ENCODE measurements at places on chromosomes 6 and 20. TPM values are rescaled to one million over a fixed set of nuclear protein-coding genes. Genes with fewer than 3 reads are reported as not detected.
A peak's percentile ranks its signal among the peaks of the same experiment; 100 is the strongest.

MYCT1 gene
- total RNA-seq, result 0.06 TPM

DNA sequence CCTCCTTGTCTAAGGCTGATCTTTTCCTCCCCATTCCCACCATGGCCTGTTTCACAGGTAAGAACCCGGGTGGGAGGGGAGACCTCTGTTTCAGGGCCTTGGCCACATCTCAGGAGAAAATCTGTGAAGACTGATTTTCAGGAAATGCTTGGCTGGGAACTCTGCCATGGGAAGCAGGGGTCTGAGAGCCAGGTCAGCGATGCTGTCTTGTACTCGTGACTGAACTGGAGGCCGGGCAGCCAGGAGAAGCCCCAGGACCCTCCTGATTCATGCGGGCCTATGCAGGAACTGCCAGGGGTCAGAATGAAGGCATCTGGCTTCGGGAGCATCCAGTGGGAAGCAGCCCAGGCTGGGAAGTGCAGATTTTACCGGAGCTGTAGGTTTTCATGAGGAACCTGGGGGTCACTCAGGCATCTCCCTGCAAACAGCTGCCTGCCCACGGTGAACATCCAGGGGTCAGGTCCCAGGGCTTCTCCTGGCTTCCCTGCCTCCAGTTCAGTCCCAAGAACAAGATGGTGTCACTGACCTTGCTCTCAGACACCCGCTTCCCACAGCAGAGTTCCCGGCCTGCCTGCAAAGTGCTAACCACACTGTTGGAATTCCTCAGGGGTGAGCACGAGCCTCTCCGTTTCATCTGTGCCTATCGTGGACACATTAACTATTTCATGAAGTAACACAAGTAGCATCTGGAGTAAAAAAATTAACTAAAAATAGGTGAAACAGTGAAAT is 90.2 kb upstream of the SULF2 start:
- DNase-seq, result peak; percentile 25

BMP7 gene
- 12.7 TPM for total RNA-seq

DNA sequence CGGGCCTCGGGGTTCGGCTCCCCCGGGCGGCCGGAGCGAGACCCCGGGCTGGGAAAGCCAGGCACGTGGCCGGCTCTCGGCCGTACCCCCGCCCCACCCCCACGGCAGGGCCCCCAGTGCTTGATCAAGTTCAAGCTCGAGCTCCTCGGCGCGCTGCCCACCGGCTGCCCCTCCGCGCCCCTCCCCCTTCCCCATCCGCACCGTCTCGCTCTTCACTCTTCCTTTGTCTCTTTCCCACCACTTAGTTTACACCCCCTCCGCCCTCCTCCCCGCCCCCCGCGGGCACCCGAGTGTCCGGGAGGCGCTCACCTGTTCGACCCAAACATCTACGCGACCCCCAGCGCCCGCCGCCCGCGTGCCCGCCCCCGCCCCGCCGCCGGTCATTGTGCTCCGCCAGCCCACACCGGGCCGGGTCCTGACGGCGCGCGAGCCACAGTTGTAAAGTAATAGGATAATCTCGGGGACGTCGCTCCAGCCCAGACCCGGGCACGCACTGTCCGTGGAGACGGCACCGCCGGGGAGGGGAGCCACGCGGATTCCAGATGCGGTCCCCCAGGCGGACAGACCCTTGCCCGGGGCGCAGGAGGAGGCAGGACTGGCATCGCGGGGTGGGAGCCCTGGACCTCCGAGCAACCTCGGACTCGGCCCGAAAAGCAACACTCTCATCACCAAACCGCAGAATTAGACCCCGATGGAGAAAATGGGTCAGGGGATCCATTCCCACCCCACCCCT is 100.7 kb downstream of the NOL4L start:
- peak; percentile 41 for DNase-seq

CALHM6 gene
- 6.0 TPM for total RNA-seq

DNA sequence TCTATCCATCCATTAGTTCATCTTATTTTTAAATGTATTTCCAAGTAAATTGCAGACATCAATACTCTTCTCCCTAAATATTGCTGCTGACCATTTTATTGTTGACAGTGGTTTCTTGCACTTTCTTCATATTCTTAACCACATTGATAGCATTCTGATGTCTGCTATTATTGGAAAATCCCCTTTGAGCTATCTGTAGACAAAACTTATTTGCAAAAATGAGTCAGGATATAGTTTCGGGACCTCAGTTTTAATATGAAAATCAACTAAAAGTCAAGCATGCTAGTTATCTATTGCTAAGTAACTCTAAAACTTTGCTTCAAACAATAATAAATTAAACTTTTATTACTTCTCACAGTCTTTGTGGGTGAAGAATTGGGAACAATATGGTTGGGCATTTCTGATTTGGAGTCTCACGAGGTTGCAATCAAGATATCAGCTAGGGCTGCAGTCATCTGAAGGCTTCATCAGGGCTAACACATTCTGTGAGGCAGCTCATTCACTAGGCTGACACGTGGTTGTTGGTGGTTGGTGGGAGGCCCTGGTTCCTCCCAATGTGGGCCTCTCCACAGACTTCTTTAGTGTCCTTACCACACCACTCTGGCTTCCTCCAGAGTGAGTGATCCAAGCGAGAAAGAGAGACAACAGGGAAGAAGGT is 32.7 kb downstream of the CD109 start:
- no peak for DNase-seq

CGA gene
- total RNA-seq, result not detected

DNA sequence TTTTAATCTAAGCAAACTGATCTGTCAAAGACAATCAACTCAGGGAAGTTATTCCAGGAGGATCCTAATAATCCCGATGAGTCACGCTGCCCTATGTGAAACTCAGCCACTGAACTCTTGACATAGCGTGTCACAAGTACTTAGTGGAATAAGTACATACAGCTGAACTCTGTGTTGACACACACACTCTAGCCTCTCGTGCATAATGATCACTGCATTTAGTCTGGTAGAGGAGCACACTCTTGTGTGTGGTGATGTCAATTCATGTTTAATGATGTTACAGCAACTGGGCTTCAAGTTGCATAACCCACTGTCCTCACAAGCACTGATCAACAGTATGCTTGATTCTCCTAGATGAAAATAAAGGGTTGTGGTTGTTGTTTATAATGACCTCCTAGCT is 148.3 kb downstream of the HACE1 start:
- DNase-seq, result peak; percentile 44

GRCh38 chr6:157329829-157330228 is 6.5 kb upstream of the TMEM242 start:
- DNase-seq, result peak; percentile 64

- DNase-seq, result no peak
These were observed 356.7 kb downstream of the BCKDHB start for GRCh38 chr6:80463197-80463596.

DNA sequence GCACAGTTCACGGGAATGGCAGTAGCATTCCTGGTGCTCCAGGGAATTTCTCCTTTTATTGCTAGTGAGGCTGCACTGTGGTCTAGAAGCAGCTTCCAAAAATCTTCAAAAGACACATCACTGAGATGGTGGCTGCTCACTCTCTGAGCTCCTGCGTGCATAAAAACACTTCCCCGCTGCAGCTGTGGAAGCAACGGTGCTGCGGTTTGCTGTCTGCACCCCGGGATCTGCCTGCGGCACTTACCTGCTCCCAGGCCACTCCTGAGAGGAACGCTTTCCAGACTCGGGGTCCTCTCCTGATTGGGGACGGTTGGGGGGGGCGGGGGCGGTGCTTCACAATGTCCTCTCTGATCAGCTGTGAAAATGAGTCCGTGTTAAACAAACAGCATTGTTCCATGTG is 77.9 kb downstream of the TMEM242 start:
- no peak for DNase-seq

- no peak for DNase-seq
These were observed 5.9 kb upstream of the GPSM3 start for GRCh38 chr6:32198345-32198696.

DNA sequence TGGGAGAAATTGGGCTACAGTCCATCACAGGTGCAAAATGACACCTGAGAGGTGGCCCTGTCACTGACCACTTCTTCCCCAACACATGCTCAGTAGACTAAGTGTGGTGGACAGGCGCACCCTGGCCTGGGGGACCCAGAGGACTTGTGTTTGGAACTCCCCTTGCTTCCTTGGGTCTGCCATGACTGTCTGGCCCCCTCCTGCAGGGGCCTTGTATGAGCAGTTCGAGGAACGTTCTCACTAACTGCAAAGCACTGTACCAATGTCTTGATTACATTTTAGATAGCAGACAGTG is 4.0 kb upstream of the PCK1 start:
- DNase-seq, result no peak

ENPP3 gene
- total RNA-seq, result not detected

- peak; percentile 42 for DNase-seq
These were observed 102.5 kb downstream of the NOL4L start for GRCh38 chr20:32482442-32483261.

DNA sequence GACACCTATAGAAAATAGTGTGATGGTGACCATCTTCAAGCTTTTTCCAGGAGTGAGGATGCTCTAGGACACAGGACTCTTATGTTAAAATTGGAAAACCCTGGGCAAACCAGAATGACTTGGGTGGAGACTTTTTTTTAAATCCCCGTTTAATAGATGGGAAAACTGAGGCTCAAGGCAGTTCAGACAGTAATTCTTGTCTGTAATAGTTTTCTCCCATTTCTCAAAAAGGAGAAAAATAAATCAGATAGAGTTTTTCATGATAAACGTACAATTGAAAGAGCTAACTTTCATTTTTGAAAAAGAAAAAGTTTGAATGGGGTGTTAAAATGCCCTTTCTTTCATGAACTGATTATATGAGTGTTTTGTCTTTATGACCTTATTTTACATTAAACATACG is 6.8 kb downstream of the BCAS1 start:
- DNase-seq, result no peak

- no peak for DNase-seq
These were observed 16.4 kb downstream of the ABT1 start for GRCh38 chr6:26613201-26613600.

DNA sequence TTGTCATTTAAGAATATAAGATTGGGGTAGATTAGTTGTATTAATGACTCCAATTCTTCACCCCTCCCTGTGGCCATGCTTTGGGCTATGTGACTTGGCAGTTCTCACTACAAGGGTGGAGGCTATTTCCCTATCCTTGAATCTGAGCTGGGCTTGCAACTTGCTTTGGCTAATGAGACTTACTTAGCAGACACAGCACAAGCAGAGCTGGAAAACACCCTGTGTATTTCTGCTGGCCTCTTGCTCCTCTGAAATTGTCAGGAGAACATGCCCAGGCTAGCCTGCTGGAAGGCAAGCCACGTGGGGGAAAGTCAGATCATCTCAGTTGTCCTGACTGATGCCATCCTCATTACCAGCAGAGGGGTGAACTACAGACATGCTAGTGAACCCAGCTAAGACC is 126.5 kb upstream of the HDGFL1 start:
- DNase-seq, result no peak

GRCh38 chr6:98949589-98949988 is 1.8 kb upstream of the FBXL4 start:
- no peak for DNase-seq

DNA sequence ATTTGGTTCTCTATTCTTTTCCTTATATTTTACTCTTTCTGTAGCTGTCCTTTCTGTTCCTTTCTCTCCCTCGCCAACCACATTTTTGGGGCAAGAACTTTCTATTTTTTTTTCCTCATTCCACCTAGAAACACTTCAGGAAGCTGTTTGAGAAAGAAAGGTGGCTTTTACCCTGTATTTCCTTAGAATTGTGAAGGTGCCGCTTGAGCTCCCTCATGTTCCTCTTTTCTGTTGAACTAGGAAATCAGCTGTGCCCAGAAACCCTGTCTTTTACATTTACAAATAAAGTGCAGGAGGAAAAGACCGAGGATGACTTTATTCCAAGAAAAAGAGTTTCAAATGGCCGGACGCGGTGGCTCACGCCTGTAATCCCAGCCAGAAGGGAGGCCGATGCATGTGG is 38.2 kb downstream of the OR2B2 start:
- no peak for DNase-seq

TP53TG5 gene
- not detected for total RNA-seq

GRCh38 chr6:25279748-25280343 is 672 bp downstream of the CARMIL1 start:
- DNase-seq, result peak; percentile 44

SLC17A1 gene
- not detected for total RNA-seq

- no peak for DNase-seq
These were observed 48.4 kb upstream of the ZBTB24 start for GRCh38 chr6:109531446-109531845.

DNA sequence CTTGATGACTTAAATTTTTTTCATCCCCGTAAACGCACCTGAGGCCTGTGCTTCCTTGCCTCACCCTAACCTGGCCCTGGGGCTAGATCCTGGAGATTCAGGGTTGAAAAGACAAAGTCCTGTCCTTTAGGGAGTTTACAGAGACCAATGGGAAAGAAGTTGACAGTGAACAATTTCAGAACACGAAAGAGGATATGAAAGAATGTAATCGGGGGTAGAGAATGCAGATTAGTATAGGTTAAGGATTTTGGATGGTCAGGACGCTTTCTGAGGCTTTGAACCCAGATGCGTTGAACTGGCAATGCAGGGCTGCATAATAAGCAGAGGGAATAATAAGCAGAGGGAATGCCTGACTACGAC is 1.7 kb upstream of the FBXO5 start:
- peak; percentile 24 for DNase-seq

DNA sequence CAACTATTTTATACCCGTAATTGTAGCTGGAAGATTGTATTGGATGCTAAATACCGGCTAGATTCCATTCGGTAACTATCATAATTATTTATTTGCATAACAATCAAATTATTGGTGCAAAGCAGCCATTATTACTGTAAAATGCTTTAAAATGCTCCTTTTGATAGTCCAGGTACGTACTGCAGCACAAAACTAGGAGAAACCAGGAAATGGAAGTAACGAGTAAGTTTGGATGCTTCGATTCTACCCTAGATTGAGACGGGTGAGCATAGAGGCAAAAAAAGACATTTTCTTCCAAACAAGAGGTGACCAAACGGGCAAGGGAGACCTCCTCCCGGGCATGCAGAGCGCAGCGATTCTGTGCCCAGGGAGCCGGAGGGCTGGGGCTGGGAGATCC is 469 bp upstream of the XRN2 start:
- DNase-seq, result no peak

GRCh38 chr20:49237531-49237930 is 18.3 kb downstream of the DDX27 start:
- DNase-seq, result no peak

DNA sequence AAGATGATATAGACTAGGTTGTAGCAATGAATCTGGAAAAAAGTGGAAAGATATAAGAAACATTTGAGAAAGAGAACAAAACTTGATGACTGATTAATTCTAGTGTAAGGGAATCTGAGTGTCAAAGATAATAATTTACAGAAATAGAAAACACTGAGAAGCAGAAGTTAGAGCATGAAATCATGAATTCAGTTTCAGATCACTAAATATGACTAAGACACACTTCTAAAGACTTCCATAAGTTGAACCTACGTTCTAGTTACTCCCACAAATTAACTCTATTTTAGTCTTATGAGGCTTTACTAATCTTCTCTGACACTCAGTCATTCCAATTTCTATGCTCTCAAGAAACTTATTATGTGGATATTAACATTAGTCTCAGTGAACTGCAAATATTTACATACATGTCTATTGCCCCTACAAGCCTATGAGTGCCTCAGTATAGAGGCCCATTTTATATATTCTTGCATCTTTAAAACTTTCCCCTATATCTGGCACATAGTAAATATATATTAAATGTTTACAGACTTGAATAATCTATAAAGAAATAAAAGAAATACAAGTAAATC is 30.4 kb downstream of the IBTK start:
- DNase-seq, result no peak
